ENCODE measurements at places on chromosomes 16 and 17. TPM values are rescaled to one million over a fixed set of nuclear protein-coding genes. Genes with fewer than 3 reads are reported as not detected.

DNA sequence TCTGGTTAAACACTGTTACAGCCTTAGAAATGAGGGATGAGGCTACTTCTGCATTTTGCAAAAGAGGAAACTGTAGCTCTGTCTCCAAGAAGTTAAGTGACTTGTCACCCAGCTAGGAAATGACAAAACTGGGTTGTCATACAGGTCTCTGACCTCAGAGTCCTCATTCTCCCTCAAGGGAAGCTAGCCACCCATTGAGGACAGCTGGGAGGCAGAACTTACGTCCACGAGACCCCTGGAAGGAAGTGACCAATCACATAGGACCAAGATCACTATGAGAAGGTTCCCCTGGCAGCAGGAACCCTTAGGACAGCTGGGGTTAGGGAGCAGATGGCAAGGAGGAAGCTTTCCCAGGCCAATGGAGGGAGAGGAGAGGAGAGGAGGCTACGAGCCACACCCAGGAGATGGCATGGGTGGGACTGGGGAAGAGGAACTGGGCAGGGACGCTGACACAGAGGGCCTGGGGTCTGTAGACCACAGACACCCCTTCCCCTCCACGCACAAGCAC, 11.2 kb downstream of the METTL22 start:
- no peak for DNase-seq

DNA sequence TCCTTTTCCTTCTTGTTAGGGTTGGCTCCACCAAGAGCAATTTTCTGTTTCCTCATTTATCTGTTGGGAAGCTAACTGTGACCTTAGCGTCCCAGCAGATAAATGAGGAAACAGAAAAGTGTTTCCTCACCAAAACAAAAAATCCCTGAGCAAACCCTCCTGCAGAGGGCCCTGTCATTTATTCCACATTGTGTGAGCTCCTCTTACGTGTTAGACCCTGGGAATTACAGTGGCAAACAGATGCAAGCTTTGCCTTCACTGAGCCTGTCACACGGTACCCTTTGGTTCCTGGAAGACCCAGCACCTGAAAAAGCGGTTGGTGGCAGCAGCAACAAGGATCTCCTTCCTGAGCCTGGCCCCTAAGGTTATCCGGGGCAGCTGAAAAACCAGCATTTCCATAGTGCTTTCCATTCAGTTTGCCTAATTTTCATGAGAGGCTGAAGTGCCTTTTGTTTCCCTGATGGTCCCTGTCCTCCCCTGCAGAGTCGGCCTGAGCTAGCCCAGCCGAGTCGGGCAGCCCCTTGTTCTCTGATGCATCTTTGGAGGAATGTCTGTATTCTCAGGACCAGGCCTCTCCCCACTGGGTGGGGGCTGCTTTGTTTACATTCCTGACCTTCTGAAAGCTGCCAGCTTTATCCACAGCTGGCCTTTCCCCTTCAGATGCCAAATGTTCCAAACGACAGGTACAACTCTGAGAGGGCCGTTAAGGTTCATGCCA, 34.7 kb downstream of the YPEL2 start:
- no peak for DNase-seq

Gene DNASE1L2
- total RNA-seq = 0.64 TPM

DNA sequence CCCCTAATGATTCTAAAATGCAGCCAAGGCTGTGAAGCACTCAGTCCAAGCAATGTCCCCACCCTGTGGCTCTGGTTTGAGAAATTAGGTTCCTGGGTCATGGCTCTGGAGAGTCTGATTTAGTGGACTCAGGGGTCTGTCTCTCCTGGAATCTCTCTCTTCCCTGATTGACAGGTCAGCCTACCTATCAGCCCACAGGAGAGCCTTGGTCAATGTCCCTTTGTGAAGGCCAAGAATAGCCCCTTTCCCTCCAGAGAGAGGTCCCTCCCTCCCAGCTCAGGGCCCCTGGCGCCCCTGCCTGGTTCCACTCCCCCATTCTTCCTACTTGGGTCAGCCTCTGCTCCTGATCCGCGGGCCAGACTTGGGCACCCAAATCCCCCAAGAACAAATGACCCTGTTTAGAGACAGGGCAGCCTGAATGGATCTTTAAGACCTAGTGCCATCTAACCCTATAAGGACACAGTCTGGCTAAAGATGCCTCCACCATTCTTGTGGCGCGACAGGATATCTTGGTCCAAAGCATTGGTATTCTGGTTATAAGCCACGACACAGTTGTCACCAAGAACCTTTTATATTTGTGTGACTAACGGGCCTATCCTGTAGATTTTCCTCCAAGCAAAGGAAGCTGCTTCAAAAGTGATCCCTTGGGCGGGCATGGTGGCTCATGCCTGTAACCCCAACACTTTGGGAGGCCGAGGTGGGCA, 38.3 kb upstream of the PRSS54 start:
- no peak for DNase-seq

DNA sequence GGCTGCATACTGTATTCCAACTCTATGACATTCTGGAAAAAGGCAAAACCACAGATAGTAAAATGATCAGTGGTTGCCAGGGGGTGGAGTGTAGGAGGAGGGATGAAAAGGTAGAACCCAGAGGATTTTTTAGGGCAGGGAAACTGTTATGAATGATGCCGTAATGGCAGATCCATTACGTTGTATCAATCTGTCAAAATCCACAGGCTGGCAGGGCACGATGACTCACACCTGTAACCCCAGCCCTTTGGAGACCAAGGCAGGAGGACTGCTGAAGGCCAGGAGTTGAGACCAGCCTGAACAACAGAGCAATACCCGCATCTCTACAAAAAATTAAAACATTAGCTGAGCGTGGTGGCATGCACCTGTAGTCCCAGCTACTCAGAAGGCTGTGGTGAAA, 91.8 kb downstream of the RMI2 start:
- DNase-seq = no peak

DNA sequence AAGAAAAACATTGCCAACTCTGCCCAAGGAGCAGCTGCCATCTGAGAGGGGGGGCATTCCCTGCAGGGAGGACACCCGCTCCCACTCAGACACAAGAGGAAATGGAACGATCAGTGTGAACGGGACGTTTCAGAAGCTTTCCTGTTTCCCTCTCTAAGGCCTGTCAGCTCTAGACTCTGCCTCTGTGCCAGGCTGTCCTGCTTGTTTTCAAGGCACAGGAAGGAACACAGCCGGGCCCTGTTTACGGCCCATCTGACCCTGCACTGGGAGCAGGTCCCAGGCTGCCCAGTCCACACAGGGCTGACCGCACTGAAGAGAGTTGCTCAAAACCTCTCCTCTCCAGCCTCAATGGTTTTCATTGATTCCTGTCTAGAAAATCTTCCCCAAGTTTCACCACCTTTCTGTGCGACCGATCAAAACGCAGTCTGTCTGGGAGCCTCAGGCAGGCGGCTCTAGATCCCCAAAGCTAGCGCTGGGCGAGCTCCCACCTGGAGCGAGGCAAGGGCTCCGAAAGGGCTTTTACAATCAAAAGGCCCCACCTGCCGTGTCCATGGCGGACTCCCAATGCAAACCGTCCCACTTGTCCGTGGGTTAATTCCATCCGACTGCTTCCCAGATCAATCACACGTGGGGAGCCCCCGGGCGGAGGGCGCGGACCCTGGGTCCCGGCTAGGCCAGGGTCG, 1.5 kb downstream of the PIEZO1 start:
- DNase-seq = peak; percentile 75

Gene CD300LB
- not detected for total RNA-seq

- peak; percentile 62 for DNase-seq
Observed at GRCh38 chr17:40935624-40936023, 1.8 kb downstream of the KRT23 start.

Gene KRTAP1-3
- total RNA-seq = not detected

Gene XYLT1
- 2.6 TPM for total RNA-seq

DNA sequence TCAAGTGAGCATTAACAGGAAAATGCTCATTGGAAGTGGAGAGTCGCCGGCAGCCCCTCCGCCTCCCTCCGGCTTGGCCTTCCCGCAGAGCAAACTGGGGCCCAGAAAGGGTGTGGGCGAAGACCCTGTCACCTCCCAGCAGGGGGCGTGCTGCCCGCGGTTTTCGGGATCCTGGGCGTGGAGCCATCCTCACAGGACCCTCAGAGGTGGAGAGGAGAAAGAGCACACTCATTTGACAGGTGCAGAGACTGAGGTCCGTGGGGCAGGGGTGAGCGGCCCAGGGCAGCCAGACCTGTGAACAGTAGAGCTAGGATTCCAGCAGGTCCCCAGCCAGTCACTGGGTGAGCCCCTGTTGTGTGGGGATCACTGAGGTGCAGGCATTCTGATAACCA, 1002.9 kb downstream of the KCNJ18 start:
- DNase-seq = no peak

DNA sequence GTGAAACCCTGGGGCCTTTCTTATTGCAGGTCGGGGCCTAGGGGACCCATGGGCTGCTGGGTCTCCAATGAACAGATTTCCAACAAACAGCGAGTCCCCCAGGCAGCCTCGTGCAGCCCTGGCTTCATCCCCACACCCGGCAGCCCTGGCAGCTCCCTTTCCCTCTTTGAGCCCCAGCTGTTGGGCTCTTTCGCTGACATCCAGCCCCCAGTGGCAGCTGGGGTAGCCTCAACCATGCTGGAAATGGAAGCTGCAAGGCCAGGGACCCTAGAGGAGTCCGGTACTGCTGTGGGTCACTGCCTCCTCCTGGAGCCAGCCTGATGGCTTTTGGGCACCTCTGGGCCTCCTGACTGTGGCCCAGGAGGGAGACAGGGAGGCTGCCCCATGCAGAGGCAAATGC, 5.9 kb downstream of the RPUSD1 start:
- no peak for DNase-seq

- DNase-seq = no peak
Observed at GRCh38 chr16:78931678-78932077, 668.9 kb downstream of the MAF start.

DNA sequence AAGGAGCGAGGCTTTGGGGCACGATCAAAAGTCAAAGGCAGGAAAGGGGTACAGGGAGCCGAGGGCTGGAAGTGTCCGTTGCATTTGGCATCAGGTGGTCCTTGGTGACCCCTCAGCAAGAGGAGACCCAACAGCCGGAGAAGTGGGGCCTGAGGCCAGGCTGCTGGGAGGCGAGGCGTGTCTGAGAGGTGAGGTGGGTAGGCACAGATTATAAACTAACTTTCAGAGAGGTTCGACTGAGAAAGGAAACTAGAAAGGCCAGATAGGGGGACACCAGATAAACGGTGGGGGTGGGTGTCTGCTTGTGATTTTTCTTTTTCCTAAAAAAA, 3.6 kb downstream of the PECAM1 start:
- DNase-seq = no peak

GRCh38 chr17:57925361-57925990, 29.7 kb downstream of the CUEDC1 start:
- DNase-seq = no peak

GRCh38 chr17:62739645-62740388, 68.3 kb downstream of the MARCHF10 start:
- DNase-seq = no peak

Gene MLX
- 31.2 TPM for total RNA-seq

Gene CA5A
- not detected for total RNA-seq

- DNase-seq = peak; percentile 83
Observed at GRCh38 chr16:71540-72401, 660 bp downstream of the RHBDF1 start.

DNA sequence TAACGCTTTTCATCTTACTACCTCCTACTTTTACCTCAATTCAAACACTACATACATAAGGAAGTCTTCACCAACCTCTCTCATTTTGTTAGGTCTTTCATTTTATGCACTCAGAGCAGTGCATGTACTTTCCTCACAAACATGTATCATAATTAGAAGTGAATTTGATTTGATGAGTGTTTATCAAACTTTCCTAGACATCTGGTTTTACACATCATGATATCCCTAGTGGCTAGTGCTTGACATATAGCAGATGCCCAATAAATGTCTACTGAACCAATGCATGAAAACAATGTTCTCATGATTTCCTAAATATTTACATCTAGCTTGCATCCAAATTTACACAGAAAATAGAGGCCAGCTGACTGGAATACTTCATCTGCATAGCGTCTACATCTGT, 323.4 kb upstream of the KIF2B start:
- DNase-seq = no peak

Gene OR1A1
- total RNA-seq = not detected

DNA sequence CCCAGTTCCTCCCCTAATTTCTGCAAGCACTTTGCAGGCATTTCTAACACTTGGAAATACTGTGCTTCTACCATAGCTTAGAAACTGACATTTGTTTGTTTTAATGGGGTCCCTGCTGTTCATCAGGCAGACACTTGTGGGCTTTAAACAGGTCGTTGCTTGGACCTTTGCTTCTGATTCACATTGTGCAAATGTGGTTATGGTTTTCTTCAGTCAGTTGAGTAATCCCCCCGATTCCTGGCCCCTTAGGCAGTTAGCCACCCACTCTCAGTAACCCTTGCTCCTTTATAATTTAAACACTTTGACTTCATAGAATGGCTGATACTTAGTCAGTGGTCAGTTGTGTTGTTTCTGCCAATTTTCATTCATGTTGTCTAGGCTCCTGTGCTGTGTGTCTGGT, 39.4 kb downstream of the SLC47A1 start:
- DNase-seq = peak; percentile 83

- no peak for DNase-seq
Observed at GRCh38 chr17:50797135-50797810, 30.0 kb upstream of the ANKRD40CL start.

- no peak for DNase-seq
Observed at GRCh38 chr16:17369421-17370222, 101.1 kb downstream of the XYLT1 start.

GRCh38 chr16:67928561-67929364, 2.9 kb downstream of the CTRL start:
- DNase-seq = peak; percentile 54

GRCh38 chr16:27241658-27242057, 26.9 kb downstream of the NSMCE1 start:
- DNase-seq = peak; percentile 63

DNA sequence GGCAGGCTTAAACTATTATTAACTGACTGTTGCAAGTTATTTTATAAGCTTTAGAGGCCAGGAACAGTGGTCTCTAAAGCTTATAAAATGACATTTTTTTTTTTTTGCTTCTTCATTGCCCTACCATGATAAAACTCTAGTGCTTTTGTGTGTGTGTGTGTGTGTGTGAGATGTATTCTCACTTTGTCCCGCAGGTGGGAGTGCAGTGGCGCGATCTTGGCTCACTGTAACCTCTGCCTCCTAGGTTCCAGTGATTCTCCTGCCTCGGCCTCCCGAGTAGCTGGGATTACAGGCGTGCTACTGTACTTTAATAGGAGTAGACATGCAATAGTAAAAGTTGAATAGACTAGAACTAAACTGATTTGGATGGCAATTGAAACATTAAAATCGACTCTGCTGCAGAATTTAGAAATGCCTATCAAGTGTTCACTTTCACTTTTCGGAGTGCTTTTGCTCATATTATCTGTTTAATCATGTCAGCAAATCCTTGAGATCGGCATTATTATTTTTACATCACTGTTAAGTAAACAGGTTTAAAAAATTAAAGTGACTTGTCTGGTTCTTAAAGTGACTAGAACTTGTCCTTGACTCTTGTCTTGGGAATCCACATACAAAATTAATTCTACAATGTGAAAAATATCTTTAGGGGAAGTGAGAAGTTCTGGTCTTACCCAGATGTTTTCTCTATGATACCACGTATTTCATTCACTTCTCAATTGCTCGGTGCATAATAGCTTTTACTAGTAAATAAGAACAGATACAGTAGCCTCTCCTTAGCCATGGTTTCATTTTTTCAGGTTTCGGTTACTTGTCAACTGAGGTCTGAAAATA, 8.4 kb upstream of the PCTP start:
- DNase-seq = no peak
